ENCODE measurements at places on chromosomes 1 and 21. TPM values are rescaled to one million over a fixed set of nuclear protein-coding genes. Genes with fewer than 3 reads are reported as not detected.

DNA sequence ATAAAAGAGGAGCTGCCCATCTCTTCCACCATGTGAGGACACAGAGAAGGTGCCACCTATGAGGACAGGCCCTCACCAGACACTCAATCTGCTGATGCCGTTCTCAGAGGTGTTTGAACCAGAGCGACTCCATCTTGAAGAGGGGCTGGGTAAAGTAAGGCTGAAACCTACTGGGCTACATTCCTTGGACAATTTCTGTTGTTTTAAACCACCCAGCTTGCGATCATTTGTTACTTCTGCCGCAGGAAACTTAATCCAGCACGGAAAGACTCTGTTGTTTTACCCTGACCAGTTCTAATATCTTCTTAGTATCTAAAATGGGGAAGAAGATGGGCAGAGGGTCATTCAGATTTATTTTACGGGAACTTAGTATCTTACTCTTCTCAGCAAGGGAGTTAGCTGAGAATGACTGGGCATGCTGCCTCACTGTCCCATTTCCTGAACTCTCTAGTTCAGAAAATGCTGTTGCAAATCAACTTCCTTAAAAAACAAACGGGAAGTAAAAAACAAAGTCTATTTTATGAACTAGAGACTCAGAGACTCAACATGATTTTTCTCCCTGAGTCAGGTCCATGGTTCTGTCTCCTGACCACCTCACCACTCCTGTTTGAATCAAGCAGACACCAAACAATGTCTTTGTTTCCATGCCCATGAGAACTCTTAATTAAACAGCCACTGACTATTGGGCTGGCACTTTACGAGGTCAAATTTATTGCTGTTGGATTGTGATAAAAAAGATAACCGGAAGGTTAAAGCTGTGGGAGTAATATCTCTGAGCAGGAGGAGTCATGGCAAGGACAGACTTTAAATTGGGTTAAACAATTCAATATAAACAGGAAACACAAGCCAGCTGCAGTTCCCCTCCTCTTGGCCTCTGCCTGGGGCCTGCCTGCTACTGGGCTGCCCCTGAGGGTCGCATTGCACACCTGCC, 23.8 kb upstream of the IFNAR1 start:
- DNase-seq, result peak; percentile 23

DNA sequence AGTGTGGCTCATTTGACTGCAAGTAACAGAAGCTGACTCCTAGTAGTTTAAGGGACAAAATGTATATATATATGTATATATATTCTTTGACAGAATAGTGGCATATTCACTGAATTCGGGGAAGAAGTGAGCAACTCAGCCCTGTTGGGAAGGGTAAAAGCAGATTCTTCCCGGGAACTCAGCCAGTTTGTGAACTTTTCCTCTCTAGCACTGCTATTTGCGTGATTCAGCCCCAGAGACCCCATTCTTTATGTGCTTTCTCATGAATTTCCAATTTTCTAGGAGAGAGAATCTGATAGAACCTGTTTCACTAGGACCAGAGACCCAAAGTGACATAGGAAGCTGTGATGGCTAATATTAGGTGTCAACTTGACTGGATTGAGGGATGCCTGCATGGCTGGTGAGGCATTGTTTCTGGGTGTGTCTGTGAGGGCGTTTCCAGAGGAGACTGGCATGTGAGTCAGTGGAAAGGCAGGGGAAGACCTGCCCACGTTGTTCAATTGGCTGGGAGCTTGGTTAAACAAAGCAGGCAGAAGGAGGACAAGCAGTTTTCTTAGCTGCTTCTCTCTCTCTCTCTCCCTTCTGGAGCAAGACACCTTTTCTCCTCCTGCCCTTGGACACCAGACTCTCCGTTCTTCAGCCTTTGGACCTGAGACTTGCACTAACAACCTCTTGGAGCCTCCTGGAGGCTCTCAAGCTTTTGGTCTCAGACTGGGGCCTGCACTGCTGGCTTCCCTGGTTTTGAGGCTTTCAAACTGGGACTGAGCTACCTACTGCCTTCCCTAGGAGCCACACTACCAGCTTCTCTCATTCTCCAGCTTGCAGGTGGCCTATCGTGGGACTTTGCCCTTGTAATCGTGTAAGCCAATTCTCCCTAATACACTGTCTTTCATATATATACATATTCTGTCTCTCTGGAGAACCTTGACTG, 93.4 kb upstream of the KCNK1 start:
- DNase-seq, result peak; percentile 11

Gene PLA2G5
- not detected for total RNA-seq

DNA sequence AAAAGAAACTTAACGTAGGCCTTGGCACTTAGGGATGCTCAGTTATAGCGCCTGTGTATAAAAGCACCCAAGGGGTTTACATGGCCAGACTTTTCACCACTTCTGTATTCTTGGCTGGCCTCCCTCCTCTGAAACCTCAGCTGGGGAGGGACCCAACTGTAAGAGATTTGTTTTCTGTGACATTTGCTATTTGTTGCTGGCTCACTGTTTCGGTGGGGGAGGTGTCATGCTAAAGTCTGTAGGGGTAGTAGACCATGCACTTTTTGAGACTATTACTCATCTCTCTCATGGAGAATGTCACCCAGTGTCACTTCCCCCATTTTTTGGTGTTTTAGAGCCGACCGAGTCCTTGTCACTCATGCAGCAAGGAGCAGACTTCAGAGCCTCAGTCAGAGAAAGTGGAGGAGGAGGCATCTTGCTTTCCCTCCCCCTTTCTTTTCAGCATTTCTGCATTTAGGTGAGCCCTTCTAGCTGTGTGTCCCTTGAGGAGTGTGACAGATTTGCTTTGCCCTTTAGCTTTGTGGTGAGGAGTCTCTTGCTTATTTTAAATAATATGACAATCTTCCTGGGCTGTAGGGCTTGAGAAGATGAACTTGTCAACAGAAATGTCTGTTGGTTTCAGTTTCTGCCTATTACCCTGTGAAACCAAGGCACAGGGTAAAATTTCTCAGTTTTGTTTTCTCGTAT, 160.1 kb downstream of the FASLG start:
- DNase-seq, result no peak

GRCh38 chr1:164760569-164760968, 201.6 kb downstream of the PBX1 start:
- no peak for DNase-seq

Gene NPL
- 2.6 TPM for total RNA-seq

Gene LCE1F
- not detected for total RNA-seq

All from RPMI7951 (cell line).